ENCODE measurements at places on chromosomes 4 and X.

DNA sequence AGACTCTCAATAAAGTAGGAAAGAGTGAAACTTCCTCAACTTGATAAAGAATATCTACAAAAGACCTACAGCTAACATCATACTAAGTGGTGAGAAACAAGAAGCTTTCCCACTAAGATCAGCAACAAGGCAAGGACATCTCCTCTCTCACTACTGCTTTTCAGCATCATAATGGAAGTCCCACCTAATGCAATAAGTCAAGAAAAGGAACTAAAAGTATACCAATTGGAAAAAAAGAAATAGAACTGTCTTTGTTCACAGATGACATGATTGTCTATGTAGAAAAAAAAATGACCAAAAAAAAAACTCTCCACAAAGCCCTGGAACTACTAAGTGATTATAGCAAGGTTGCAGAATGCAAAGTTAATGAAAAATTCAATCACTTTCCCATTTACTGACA lies 25.1 kb upstream of the SH3RF1 start:
- no peak for DNase-seq

- no peak for DNase-seq
These were observed 443.7 kb upstream of the RASGEF1B start for GRCh38 chr4:81915430-81915829.

DNA sequence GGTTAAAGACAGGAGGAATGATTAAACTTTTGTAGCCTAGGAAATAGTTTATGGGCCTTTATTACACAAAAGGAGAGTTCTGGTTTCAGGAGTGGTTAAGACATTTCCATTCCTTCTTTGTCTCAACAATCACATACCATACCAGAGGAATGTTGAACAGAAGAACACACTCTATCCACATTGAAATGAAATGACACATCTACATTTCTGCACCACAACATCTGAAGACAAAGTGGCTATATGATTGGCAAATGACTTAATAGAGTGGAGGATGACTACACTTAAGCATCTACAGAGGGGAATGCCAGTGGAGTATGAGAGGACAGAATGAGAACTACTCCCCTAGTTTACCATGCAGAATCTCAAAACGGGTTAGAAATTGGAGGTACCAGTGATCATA lies 8.0 kb downstream of the CYP2U1 start:
- DNase-seq: no peak

DNA sequence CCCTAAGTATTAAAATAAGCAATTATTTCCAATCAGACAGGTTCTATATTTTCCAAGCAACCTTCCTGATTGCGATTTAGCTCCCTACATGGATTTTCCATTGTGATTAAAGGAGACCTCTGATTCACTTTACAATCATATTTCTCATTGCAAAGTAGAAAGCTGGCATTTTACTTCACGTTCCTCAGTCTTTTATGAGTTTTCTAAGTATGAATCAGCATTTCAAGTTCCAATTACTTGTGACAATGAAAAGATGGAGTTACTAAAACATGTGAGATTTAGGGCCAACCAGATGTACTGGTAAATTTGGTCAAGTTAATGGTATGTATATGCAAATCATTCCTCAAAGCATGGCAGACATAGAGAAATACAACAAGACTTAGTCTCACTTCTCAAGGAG lies 206.2 kb downstream of the KCNIP4 start:
- DNase-seq: no peak

DNA sequence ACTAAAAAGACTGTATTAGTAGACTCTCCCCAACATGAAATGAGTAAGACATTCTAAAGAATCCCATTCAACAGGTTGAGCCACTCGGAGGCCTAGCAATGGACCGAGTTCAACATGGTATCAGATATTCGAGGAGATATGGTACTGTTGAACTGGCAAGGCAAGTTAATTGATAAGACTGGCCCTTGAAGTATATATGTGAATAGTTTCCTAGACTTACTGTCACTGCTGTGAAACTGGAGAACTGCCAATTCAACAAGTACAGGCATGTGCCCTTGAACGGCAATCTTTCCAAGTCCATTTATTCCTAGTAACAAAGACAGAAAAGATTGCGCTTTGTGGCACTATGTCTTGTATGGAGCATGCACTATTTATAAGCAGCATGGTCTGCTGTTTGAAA lies 24.4 kb downstream of the FAT1 start:
- DNase-seq: no peak

DNA sequence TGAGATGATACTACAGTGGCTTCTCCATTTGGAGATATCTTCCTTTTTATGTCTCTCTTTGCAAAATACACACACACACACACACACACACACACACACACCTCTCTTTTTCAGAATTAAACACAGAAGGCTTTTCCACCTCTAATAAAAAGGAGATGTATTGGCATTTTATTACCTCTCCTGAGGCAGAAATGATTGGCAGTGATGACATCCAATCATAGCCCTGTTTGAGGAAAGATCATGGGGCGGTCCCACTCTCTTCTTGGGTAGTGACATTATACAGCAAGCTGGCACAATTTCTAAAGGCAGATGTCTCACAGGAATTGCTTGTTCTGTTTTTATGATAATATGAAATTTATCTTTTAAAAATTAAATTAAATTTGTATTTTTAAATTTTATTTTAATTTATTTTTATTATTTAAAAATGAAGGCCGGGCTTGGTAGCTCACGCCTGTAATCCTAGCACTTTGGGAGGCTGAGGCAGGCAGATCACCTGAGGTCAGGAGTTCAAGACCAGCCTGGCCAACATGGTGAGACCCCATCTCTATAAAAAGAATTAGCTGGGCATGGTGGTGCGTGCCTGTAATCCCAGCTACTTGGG lies 15.6 kb downstream of the CHRNA9 start:
- DNase-seq: no peak

GRCh38 chr4:137076908-137077307 lies 455.4 kb downstream of the PCDH18 start:
- DNase-seq: no peak

- DNase-seq: no peak
These were observed 68.0 kb downstream of the RGS12 start for GRCh38 chr4:3360777-3361176.

GRCh38 chr4:5683566-5683965 lies 24.8 kb downstream of the EVC2 start:
- no peak for DNase-seq

GRCh38 chrX:34891391-34891790 lies 51.2 kb upstream of the FAM47B start:
- DNase-seq: no peak

DNA sequence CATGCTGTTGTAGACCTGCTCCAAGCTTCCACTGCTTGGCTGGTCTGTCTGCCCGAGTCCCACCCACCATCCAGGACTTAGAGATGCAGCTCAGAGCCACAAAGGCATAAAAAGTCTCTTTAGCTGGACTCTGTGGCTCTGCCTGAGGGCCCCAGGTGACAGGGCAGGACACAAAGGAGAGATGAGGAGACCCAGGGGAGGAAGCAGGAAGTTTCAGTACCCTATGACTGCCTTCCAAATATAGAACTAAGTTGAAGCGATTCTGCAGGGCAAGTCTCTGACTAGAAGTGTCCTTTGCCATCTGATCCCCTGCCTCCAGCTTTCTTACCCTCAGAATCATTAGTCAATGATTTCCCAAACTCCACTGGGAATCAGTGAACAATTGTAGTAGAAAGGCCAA lies 11.2 kb upstream of the CXCR3 start:
- no peak for DNase-seq

Data from activated CD8-positive, alpha-beta T cell treated with anti-CD3 and anti-CD28 coated beads, Interleukin-2, amount 10 ng/mL, durations not matched to agents 7 days and 5 days (primary cell).